ENCODE measurements at places on chromosomes 7 and 10.

GRCh38 chr7:18515067-18515466, 19.5 kb downstream of the HDAC9 start:
- DNase-seq, result no peak

- DNase-seq, result no peak
These were observed 798 bp downstream of the ZNF425 start for GRCh38 chr7:149125189-149125862.

DNA sequence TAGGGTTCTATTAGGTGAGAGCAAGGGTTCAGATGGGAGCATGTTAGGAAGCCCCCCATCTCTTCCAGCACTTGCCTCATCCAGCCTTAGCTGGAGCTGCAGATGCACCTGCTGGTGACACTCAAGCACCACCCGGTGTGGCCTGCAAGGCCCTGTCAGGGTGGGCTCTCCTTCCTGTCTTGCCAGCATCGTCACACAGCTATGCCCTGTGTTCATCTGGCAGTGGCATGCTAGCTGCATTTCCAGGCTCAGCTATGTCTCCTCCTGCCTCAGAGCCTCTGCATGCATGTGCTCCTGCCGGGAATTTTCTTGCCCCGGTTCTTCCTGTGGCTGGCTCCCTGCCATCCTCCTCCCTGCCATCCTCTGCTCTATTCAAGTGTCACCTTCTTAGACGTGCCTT, 129.7 kb upstream of the KLF6 start:
- no peak for DNase-seq

- no peak for DNase-seq
These were observed 8.0 kb downstream of the ELFN1 start for GRCh38 chr7:1678081-1678543.

GRCh38 chr10:80064120-80064886, 14.2 kb upstream of the TMEM254 start:
- no peak for DNase-seq

DNA sequence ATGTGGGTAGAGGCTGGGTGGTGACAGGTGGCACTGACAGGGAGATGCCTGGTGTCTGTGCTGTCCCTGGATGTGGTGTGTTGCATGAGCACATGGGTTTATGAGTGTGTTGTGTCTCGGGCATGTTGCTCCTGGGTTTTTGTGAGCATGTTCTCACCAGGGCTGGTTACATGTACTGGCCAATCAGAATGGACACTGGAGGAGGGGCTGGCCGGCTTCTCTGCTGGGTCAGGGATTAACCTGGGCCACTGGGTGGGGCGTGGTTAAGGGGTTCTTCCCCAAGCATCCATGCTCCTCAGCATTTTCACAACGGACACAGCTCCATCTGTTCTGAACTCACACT, 20.8 kb upstream of the VOPP1 start:
- no peak for DNase-seq

DNA sequence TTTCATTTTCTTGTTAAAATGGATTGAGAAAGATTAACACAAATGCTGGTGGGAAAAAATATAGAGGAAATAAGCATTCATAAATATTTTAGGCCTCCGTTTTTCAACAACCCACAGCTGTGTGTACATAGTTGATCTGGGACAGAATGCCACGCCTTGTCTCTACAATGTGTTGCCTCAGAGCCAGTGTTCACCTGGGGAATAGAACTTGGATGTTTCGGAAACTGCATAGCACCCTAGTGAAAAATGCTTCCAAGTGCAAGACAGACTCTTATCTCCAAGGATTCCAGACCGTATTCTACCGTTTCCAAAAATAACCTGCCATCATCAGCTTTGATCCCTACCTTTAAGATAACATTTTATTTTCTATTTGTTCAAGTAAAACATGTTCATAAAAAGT, 260.9 kb downstream of the SDK1 start:
- no peak for DNase-seq

DNA sequence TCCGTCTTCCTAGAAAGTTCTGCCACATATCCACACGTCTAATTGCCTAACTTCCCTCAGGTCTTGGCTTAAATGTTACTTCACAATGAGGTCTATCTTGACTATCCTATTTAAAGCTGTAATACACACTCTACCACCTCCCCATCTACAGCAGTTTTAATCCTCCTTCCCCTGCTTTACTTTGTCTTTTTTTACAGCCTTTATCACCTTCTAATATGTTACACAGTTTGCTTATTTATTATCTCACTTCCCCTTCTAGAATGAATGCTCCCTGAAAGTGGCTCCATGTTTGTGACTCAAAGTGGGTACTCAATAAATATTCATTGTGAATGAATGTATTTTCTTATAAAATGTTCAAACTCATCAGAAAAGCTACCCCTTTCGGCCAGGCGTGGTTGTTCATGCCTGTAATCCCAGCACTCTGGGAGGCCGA, 13.6 kb upstream of the MICU1 start:
- DNase-seq, result no peak

GRCh38 chr10:103966671-103967447, at the start of gene SLK:
Gene SLK, plus strand, starts transcription at chr10:103967140. Its CDS starts 606 bp downstream, at chr10:103967746.
- DNase-seq, result peak; percentile 91

DNA sequence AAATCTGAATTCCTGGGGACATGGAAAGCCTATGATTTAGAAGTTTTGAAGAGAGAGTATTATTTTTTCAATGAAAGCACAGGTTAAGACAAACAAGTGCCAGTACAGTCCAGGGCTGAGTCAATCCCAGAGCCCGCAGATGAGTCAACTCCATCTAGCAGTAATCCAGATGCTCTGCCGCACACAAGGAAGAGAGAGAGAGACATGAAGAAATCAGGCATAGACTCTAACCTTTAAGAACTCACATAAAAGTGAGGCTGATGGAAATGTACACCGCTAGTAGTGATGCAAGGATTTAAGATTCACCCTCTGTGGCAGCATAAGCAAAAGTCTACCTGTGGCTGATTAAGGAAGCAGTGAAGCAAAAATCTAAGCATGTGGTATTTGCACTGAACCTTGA, 651.5 kb downstream of the TNS3 start:
- no peak for DNase-seq

- DNase-seq, result peak; percentile 68
These were observed 1.1 kb upstream of the EGR2 start for GRCh38 chr10:62817121-62817765.

DNA sequence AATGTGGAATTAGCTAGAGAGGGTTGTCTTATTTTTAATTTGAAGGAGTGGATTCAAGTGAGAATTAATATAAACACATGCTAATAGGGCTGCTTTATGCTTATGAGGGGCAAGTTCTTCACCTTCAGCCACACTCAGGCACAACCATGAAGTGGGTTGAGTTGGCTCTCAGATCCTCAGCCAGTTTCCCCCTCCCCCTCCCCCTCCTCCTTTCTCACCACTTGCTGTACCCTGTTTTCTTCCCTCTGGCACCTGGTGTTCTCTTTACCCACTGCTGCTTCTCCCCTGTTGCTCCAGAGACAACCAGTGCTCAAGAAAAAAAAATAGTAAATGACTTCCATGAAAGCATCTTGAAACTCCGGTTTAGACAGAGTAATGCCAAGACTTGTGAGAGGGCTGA, 1083.3 kb downstream of the CNTNAP2 start:
- DNase-seq, result no peak

DNA sequence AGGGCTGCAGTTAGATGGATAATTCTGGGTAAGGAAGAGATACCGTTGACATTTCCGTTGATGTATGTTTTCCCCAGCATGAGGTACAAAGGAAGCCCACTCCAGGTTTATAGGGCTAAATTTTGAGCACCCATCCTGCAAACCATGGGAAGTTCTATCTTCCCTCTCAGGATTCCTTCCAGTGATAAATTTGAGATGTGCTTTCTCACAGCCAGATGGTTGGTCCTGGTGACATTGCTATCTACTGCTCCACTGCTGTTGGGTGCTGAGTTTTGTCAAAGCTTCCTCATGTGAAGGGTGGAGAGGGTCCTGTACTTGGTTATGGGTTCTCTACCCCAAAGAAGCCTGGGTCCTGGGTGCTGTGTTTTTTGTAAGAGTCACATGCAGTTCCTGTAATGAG, 57.4 kb downstream of the CXCL12 start:
- DNase-seq, result no peak

DNA sequence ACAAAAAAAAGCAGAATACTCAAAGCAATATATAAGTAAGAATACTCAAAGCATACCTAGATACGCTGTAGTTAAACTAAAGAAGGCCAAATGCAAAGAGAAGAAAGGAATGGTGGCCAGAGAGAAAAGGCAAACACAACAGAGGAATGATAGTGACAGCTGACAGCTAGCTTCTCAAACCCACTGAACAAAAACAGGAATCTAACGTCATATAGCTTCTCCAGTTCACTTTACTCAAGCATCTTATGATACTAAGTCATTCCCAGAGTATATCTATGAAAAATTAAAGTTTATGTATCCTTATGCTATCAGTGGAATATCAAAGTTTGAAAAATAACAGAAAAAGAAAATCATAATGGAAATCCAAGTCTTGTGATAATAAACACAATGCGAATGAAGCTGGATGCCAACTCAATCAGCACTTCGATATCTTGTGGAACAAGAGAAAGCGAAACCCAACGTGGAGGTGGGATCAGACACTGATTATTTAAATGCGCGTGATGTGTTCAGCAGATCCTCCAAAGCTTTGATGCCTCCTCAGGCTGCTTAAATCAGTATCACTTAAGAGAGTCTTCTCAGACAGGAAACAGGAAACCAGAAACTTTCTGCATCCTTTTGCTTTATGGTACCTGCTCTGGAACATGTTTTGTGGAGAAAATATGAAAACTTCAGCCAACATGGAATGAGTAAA, 102.8 kb downstream of the PIP4K2A start:
- no peak for DNase-seq

- DNase-seq, result no peak
These were observed 48.3 kb upstream of the PAX2 start for GRCh38 chr10:100697070-100697469.

GRCh38 chr7:26684447-26684846, 179.9 kb downstream of the SKAP2 start:
- DNase-seq, result no peak

DNA sequence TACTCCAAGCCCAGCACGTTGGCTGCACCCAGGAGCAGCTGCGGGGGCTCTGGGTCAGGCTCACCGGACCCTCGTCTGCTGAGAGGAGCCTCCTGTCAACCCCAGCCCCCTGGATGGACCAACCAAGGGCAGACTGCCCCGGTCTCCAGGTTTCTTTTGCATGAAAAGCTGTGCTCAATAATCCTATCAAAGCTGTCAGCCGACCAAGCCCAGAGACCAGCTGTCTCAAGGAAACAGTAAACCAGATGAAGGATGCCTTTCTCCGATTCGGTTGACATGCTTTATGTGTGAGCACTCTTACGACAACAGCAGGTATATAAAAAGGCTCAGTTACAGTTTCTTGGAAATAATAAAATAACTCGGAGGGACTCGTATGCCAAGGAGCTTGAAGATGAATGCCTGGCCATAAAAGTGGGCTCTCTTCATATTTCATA, 71.6 kb upstream of the BAIAP2L1 start:
- no peak for DNase-seq

DNA sequence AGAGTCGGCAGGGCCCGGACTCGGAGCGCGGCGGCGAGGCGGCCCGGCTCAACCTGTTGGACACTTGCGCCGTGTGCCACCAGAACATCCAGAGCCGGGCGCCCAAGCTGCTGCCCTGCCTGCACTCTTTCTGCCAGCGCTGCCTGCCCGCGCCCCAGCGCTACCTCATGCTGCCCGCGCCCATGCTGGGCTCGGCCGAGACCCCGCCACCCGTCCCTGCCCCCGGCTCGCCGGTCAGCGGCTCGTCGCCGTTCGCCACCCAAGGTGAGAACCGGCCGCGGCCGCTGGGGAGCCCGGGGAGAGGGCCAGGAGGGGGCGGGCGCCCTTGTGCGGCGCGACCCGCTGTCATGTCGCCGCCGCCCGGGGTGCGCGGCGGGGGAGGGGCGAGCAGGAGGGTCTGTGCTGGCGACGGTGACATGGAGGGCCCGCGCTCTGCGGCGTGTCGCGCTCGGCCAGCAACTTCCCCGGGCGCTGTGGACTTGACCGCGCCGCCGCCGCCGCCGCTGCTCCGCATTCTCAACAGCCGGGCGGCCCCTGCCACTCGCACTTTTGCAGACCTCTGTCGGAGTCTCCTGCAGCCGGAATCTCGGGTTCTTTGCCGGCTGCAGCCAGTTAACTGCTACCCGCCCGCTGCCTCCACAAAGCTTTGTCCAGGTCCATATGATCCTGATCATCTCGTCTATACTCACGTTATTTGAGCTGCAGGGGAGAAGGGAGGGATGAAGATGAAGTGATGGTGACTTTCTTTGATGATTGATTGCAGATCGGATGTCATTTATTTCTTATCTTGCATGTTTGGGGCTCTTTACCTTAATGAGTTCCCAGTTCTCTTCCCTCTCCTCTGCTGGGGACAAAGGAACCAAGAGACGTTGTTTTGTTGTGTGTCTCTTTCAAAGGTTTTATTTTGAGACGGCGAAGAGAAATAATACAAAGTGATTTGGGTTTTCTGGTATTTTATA, 869 bp downstream of the TRIM24 start:
- DNase-seq, result peak; percentile 71

GRCh38 chr10:71846816-71847215, 4.2 kb downstream of the PSAP start:
- DNase-seq, result no peak

DNA sequence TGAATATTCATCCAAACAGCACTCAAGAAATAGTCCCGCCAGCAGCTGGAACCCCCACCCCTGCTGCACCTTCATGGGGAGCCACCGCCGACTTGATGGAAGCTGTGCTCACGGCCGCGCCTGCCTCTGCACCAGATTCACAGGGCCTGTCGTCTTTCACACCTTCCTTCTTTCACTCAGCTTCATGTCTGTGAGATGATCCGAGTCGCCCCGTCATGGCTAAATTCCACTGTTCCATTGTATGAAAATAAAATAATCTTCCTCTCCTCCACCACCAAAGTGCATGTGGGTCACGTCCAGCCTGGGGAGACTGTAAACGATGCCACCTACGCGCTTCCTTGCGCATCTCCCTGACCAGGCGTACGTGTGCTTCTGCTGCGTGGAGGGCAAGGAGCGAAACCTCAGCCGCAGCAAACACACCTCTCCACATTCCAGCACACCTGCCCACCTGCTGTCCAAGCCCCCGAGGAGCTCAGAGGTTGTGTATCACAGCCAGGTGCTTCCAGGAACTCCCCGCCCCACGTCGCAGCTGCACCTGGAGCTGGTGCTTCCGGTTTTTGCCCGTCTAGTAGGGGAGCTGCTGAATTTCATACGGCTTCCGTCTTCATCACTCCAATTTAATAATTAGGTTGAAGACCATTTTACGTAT, 137.0 kb downstream of the PTPRN2 start:
- no peak for DNase-seq

GRCh38 chr7:36217961-36218284, 64.9 kb downstream of the EEPD1 start:
- DNase-seq, result no peak

DNA sequence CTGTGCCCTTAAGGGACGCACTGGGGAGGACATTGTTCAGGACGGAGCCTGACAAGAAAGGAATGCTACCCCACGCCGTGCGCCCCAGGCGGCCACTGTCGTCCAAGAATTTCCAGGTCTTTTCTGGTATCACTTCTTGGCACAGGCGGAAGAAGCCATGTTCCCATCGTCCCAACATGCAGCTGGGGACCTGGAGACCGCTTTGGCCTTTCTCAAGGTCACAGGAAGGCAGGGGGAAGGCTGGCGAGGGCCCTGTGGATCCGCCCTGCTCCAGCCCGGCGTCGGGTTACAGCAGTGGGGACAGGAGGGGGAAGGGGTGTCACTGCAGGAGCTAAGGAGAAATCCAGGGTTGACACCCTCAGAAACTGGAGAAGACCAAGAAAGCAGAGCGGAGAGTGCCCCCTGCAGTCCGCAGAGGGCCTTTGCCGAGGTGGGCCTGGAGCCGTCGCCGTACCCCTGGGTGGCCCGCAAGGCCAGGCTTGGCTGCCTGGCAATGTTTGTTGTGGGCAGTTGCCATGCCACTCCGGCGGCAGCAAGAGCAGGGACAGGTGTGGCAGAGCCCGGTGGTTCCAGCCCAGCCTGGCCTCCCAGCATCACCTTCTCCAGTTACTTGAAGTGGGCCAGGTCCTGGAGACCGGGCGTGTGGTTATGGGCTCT, 104.1 kb downstream of the LHPP start:
- no peak for DNase-seq

All from Right ventricle myocardium superior (tissue), 1 donor.